ENCODE measurements at places on chromosomes 11 and 22.

DNA sequence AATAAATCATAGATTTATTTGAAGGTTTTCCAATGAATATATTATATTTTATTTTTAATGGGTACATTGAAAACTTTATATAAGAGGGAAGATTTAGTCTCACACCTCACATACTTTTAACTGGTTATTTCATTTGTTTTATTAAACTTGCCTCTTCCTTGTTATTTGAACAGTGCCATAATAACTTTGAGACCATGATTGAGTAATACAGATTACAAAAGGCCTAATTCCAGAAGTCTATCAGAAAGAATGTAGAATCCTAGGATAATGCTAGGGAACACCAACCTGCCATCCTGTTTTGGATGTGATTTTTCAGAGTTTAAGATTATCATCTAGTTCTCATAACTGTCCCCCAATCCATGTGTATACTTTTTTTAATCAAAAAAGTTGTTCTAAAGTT, 102.7 kb upstream of the BIRC3 start:
- no peak for DNase-seq

DNA sequence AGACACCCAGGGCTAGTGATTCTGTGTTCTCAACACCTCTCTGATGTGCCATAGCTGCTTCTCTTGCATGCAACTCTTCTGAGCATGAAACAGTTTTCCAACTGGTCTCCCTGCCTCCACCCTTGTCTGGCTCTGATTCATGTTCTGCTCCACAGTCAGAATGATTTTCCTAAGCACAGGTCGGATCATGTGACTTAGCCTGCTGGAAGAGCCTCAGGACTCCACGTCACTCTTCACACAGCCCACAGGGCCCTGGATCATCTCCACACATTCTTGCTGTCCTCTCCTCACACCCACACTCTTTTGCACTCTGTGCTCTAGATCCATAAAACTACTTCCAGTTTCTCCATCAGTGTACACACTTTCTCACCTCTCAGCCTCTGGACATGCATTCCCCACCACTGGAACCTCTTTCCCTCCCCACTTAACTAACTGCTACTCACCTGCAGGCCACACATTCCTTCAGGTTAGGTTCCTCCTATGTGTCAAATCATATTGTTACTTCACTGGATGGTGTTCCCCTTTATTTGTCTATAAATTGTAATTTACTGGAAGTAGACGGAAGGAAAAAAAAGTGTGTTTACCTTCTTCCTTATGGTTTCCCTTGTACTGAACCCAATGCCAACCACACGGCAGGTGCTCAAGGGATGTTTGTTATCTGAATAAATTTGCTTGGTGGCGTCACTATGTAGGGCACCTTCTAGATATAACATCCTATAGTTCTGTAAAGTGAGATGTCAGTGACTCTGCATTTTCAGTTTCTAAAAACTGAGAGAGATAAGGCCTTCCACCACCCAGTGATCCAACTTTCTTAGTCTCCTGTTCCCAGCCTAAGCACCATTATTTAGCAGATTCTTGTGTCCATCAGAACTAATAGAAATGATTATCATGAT, 133.7 kb downstream of the ETS1 start:
- DNase-seq, result no peak

- DNase-seq, result no peak
Measured at GRCh38 chr22:43319661-43320486, 23.3 kb downstream of the SCUBE1 start.

GRCh38 chr11:59225017-59225416, 12.3 kb upstream of the MPEG1 start:
- no peak for DNase-seq

DNA sequence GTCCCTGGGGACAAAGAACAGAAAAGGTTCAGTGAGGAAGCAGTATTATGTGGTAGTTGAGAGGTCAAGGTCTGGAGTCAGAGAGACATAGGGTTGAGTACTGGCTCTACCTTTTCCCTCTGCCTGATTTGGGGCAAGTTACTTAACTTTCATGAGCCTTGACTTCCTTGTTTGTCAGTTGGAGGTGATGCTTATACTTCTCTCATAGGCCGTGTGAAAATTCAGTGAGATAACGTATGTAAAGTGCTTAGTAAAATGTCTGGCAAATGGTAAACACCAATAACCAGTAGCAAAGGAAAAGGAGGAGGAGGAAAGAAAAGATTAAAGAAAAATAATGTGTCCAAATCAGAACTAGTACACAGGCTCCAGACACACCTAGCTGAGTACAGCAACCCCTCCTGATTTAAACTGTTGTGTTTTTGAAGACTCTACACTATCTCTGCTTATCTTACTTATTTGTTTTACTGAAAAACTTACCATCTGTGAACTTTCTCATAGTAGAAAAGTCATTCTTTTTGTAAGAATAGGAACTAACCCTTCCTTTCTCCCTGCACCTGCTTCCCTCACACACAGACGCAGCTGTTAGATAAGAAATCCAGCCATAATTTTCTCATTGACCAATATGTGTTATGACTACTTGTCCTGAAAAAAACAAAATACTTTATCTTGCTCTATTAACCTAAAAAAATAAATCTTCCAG, 126.9 kb downstream of the CD44 start:
- DNase-seq, result no peak

GRCh38 chr11:61760946-61761345, 8.5 kb downstream of the MYRF start:
- DNase-seq, result no peak

GRCh38 chr11:133577403-133577802, 45.1 kb upstream of the OPCML start:
- DNase-seq, result no peak

- peak; percentile 33 for DNase-seq
Measured at GRCh38 chr22:27880778-27881394, 38.2 kb downstream of the PITPNB start.

GRCh38 chr11:131056036-131056435, 139.8 kb upstream of the SNX19 start:
- DNase-seq, result no peak

GRCh38 chr11:72483412-72484186, 49.3 kb upstream of the CLPB start:
- DNase-seq, result no peak

DNA sequence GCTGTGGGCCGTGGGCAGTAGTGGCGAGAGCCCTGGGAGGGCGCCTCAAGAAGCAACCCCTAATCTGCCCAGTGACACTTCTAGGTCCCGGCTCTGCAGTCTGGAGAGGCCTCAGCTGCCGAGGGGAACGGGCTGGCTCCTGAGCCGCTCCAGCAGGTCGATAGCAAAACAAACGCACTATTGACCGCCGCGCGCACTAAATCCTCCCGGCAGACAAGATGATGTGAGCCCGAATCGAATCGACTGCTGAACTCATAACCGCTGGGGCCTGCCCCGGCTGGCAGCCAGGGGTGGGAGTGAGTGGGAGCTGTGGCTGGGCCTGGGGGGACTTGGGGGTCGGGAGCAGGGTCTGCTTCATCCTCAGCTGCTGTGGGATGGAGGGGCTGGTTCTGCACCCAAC, 36.1 kb downstream of the FLRT1 start:
- DNase-seq, result no peak

DNA sequence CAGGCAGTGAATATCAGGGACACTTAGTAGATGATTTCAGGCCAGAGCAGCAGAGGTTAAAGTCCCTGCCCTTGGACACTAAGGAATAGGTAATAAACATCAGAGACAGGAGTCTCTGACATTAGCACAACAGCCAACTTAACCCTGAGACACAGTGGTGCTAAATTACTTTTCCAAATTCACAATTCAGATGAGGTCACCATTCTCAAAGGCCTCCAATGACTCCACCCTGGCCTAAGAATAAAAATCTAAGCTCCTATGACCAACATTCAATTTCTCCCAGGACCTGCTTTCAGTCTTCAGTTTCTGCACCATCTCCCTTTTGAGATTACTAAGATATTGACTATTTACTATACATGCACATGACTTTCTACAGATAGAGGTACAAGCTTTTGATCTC, 42.0 kb downstream of the BLID start:
- no peak for DNase-seq

- DNase-seq, result no peak
Measured at GRCh38 chr11:124202951-124203350, 19.8 kb downstream of the OR10D3 start.

DNA sequence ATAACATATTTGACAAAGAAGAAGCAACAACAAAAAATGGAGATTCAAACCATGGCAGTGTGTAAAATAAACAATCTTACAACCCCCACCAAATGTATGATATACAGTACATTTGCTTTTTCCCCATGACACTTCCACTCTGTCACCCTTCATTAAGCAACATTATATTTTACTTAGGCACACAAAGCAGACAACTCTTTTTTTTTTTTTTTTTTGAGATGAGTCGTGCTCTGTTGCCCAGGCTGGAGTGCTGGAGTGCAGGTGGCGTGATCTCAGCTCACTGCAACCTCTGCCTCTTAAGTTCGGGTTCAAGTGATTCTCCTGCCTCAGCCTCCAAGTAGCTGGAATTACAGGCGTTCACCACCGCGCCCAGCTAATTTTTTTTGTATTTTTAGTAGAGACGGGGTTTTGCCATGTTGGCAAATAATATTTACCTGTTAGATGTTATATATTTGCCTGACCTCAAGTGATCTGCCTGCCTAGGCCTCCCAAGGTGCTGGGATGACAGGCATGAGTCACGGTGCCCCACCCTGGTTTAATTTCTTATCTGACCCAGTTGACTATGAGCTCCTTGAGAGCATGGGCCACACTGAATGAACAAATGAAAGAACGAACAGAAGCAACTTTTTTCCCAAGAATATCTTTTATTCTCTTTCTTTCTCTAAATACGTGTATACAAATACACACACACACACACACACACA, 5.5 kb upstream of the PCF11 start:
- DNase-seq, result no peak

GRCh38 chr22:48943567-48944432, 883.9 kb downstream of the BRD1 start:
- peak; percentile 23 for DNase-seq

- DNase-seq, result no peak
Measured at GRCh38 chr22:17818649-17819048, 44.4 kb upstream of the BID start.

DNA sequence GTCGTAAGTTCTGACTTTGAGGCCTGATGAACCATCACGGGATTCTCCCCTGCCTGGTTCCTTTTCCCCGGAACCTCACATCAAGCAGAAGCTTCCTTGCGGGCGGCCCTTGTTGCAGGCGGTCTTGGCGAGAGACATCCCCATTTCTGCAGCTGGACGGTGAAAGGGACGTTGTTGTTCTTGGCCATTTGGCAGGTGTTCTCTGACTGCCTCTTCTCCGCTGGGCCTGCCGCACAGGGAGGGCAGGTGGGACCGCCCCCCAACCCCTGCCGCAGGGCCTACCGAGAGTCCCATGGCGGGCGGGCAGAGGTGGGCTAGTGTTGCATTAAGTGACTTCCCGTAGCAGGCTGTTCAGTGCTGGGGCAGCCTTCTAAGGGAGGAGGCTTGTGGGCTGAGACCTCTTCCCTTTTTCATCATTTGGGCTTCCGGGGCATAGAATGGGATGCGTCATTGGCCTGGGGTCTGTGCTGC, 26.9 kb upstream of the GRAMD4 start:
- no peak for DNase-seq

DNA sequence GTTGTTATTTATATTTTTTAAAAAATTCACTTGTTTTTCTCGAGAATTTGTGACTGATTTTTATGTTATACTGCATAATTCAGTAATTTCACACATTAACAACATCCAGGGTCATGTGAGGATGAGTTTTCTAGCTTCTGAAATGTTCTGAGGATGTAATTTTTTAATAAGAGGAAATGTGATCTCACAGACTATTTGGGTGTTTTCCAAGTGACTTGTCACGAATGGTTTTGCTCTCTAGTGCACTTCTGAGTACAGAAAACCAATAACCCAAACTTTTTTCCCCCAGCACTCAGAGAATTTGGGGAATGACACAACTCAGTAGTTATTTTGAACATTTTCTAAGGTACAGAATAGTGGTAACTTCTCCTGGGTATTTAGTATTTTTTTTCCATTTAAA, 821.1 kb upstream of the ARHGAP42 start:
- DNase-seq, result no peak

GRCh38 chr11:111808063-111808588, 41.9 kb upstream of the PPP2R1B start:
- DNase-seq, result no peak

GRCh38 chr11:70810681-70811080, 412.4 kb downstream of the CTTN start:
- DNase-seq, result no peak

DNA sequence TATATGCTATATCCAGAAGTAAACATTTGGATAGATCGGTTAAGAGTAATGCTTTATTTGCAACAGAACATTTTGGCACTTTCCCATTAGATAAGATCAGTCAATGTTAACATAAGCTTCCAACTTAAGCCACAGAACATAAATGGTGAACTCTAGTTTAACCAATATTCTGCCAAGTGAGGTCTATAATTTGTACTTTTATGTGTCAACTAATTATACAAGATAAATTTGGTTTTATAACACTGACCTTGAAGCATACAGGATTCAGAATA, 23.5 kb upstream of the BLID start:
- no peak for DNase-seq

GRCh38 chr11:128302425-128303186, 284.8 kb downstream of the ETS1 start:
- DNase-seq, result no peak

DNA sequence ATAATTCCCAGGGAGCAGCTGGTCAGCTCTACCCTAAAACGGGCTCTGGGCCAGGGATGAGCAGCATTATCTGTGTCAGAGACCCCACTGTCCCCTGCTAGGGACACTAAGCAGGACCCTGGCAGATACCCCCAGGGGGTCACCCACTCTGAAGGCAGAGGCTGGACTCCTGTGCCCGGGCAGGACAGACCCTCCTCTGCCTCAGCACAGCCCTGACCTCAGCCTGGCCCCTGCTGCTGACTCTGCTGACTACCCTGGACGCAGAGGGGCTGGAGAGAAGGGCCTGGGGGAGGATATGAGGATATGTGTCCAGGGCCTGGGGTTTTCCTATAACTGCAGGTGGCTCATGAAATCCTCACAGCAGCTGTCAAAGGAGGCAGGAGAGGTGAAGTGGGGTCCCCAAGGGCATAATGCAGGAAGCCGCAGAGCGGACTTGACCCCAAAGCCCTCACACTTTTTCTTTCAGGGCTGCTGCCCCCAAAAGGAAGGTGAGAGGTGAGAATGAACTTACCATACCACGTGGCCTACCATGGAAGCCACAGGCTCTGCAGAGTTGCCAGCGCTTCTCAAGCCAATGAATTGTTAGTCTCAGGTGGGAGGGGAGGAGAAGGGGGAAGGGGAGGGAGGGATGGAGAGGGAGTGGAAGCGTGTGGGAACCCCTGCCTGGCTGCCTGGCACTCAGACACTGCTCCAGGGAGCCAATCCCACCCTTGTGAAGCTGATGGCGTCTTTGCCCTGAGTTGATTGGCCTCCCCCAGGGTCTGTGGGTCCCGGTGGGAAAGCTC, 76.7 kb upstream of the WNT11 start:
- DNase-seq, result no peak

- DNase-seq, result no peak
Measured at GRCh38 chr22:18152519-18152918, 2.5 kb downstream of the USP18 start.
